G401 (cell line): ENCODE measurements at places on chromosomes 13 and 19. TPM values are rescaled to one million over a fixed set of nuclear protein-coding genes. Genes with fewer than 3 reads are reported as not detected.

Gene IGFL1
- not detected in 2 replicates for total RNA-seq

- DNase-seq: no peak
Measured at GRCh38 chr19:4431808-4432674, 25.6 kb downstream of the UBXN6 start.

Gene C2CD4C
- total RNA-seq: 6.0 and 11.9 TPM in 2 replicates

Gene CPB2
- not detected in 2 replicates for total RNA-seq

Gene ETV2
- not detected in 2 replicates for total RNA-seq

Gene SLC46A3
- 0.06 TPM in 1 of 2 replicates, not detected in the other for total RNA-seq

GRCh38 chr19:46860846-46861690 lies at the start of gene ARHGAP35:
Gene ARHGAP35 (plus strand): TSS chr19:46860997. CDS start chr19:46918676, 57,679 bp downstream.
- no peak for DNase-seq

DNA sequence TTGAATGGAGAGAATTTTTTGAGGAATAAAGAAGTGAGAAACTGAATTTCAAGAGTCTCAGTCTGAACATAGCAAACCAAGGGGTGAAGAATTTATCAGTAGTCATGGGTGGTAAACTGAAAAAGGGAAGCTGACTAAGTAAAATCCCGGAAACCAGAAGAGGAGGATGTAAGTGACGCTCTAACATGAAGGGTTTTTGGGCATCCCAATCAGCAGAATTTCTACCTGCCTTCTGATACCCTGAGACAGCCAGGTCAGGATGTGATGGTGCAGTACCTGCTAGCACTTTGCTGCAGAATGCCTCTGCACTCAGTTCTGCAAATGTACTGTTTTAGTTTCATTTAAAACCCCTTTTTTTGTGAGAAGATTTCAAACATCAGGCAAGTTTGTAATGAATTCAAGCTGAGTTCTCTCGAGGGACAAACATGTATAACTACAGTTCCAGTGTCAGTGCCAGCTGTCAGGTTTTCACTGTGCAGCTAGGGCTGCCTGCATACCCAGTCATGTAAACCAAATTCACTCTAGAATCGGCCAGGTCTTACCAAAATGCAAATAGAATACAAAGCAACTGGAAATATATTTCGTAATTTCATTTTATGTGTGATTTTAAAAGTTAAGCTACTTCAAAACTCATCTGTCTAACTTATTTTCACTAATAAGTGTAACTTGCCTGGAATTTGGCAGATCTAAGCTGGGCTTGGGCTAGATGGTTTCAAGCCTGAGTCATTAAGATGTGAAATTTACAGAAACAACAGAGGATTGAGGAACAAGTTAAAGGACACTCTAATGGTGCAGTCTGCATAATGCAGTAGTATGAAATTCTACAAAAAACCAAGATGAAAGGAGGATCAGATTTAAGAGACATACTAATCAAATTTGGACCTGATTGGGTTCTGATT lies 13.8 kb downstream of the METTL21C start:
- no peak for DNase-seq

- no peak for DNase-seq
Measured at GRCh38 chr13:29909081-29909730, 58.8 kb upstream of the UBL3 start.

- no peak for DNase-seq
Measured at GRCh38 chr13:109809216-109809932, 23.0 kb upstream of the IRS2 start.
